RKO (cell line): ENCODE measurements at places on chromosomes 6 and 20.

- DNase-seq: no peak
Observed at GRCh38 chr6:68726337-68726736, 91.3 kb downstream of the ADGRB3 start.

GRCh38 chr6:2363211-2363610 lies 117.8 kb upstream of the GMDS start:
- no peak for DNase-seq

GRCh38 chr6:119978274-119978889 lies 628.8 kb upstream of the MAN1A1 start:
- peak; percentile 13 for DNase-seq

- no peak for DNase-seq
Observed at GRCh38 chr6:18216411-18216810, 47.9 kb downstream of the DEK start.

- DNase-seq: no peak
Observed at GRCh38 chr20:38809942-38810341, 4.4 kb downstream of the PPP1R16B start.

- no peak for DNase-seq
Observed at GRCh38 chr6:133671376-133671775, 217.5 kb upstream of the TCF21 start.

DNA sequence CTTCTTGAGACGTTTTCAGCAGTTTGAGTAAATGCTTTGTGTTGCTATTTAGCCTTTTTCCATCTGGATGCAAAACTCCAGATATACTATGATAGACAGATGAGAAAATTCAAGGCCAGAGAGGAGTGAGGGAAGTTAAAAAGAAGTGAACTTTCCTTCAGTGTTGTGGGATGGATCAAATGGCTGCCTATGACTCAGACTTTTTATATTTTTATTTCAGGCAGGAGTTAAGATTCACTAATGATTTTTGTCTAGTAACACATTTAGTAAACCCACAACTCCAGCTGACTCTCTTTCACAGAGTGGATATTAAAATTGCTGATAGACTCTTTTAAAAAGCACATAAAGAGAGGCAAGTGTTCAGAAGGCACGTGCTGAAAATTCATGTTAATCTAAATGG lies 23.2 kb upstream of the PTCHD4 start:
- DNase-seq: no peak

GRCh38 chr20:53901064-53901463 lies 169.3 kb downstream of the BCAS1 start:
- no peak for DNase-seq

- no peak for DNase-seq
Observed at GRCh38 chr20:56454754-56455153, 13.7 kb upstream of the RTF2 start.

- DNase-seq: no peak
Observed at GRCh38 chr6:9334979-9335378, 899.6 kb upstream of the SLC35B3 start.

DNA sequence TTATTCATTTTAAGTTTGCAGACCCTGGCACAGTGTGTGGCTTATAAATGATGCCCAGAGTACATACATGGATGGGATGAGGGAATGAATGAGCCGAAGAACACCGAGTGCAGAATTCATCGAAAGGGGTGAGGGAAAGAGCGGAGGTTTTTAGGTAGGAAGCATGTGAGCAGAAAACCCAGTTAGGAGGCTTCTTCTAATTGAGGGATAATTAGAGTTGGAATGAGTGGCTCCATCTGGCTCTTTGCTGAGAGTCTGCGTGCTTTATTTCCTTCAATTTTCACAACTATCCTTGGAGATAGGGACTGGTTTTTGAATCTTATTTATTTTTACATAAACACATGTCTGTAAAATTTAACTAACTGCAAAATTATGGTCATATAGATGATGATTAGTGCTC lies 150.7 kb downstream of the DOK5 start:
- no peak for DNase-seq

- DNase-seq: no peak
Observed at GRCh38 chr6:33018904-33019303, 9.5 kb upstream of the HLA-DOA start.

GRCh38 chr6:114377881-114378280 lies 35.1 kb upstream of the HS3ST5 start:
- no peak for DNase-seq

GRCh38 chr20:46206025-46206424 lies 87.9 kb downstream of the CD40 start:
- DNase-seq: peak; percentile 66

DNA sequence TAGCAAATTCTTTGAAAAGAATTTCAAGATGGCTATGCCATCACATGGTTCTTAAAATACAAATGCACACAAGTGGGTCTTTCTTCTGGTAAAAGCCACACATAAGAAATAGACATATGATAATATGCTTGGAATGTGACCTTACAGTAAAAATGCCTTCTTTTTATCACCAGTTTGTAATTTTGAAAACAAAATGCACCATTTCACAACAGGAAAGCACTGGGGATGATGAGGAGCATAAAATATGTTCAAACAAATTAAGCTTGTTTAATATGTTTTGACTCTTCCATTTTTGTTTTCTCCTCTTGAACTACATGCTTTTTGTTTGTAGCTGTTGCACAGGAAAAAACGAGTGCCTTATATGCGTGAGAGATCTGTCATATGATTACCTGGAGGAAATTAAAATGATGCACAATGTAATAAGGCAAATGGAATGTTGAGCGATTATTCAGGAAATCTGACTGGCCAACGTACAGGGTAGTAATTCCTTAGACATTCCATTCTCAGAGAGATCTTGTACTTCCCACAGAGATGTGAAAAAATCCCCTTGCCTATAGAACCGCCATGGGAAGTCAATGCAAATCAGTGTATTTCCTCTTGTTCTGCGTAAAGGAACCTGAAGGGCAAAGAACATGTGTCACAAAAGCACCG lies 911.6 kb downstream of the TFAP2A start:
- peak; percentile 36 for DNase-seq

DNA sequence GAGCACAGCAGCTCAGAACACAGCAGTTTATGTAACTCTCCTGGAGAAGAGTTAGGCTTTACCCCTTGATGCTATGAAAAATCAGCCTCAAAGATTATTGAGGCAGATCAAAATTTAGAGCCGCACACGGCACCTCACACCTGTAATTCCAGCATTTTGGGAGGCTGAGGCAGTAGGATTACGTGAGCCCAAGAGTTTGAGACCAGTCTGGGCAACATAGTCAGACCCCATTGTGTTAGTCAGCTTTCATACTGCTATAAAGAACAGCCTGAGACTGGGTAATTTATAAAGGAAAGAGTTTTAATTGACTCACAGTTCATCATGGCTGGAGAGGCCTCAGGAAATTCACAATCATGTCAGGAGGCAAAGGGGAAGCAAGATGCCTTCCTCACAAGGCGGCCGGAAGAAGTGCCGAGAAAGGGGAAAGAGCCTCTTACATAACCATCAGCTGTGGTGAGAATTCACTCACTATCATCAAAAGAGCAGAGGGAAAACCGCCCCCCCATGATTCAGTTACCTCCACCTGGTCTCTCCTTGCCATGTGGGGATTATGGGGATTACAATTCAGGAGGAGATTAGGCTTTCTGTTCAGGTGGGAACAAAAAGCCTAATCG lies 87.7 kb downstream of the SGK1 start:
- no peak for DNase-seq

- peak; percentile 65 for DNase-seq
Observed at GRCh38 chr20:36574366-36575135, 1.2 kb downstream of the TGIF2 start.

GRCh38 chr20:17565169-17565845 lies 4.6 kb upstream of the DSTN start:
- DNase-seq: no peak

DNA sequence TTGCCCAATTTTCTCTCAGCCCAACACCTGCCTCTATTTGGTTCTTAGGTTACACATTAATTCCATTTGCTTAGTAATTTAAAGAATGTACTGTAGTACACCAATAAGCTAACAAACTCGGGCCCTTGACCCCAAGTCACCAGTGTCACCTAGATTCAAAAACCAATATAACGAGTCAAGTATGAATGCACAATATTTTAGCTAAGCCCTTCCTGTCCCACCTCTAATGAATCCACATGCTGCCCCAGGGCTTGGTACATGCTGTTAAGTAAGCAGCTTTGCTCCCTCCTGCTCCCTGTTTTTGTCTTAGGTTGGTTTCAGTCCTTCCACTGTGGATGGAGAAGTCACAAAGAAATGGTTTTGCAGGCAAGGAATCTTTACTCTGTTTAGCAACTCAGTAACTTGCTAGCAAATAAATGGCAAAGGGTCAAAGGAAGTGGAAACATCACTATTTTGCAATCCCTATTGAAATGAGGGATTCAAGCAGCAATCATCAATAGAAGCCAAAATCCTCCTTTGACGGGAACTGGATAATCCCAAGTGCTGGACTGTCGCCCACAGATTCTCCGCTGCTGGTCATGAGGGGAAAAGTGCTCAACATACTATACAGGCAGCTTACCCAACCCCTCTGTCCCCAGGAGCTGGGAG lies 5.0 kb upstream of the MPC1 start:
- no peak for DNase-seq

- DNase-seq: no peak
Observed at GRCh38 chr6:41359617-41360313, 24.4 kb downstream of the NCR2 start.

GRCh38 chr6:55694148-55694547 lies 115.2 kb upstream of the HMGCLL1 start:
- no peak for DNase-seq

- no peak for DNase-seq
Observed at GRCh38 chr6:170135821-170136471, 154.9 kb downstream of the DLL1 start.

- DNase-seq: peak; percentile 23
Observed at GRCh38 chr6:20038410-20039204, 173.7 kb downstream of the MBOAT1 start.

DNA sequence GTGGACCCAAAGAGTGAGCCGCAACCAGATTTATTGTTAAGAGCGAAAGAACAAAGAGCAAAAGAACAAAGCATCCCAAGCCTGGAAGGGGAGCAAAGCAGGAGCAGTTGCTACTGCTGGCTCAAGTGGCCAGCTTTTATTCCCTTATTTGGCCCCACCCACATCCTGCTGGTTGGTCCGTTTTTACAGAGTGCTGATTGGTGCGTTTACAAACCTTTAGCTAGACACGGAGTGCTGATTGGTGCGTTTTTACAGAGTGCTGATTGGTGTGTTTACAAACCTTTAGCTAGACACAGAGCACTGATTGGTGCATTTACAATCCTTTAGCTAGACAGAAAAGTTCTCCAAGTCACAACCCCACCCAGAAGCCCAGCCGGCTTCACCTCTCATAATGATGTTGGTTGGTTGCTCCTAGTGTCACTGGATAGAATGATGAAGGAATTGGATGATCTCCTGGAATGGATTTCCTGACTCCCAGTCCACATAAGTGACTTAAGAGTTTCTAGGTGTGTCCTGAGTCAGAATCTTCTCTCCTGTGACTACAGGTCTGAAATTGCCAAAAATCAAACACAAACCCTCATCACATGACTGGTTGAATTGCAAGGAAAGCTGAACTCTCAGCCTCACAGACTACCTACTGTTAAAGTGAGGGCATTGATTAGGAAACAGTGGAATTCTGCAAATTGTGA lies 52.1 kb upstream of the CAP2 start:
- no peak for DNase-seq

- peak; percentile 3 for DNase-seq
Observed at GRCh38 chr6:11675601-11676000, 103.0 kb downstream of the ADTRP start.

- no peak for DNase-seq
Observed at GRCh38 chr20:25012616-25013189, 20.2 kb upstream of the APMAP start.

DNA sequence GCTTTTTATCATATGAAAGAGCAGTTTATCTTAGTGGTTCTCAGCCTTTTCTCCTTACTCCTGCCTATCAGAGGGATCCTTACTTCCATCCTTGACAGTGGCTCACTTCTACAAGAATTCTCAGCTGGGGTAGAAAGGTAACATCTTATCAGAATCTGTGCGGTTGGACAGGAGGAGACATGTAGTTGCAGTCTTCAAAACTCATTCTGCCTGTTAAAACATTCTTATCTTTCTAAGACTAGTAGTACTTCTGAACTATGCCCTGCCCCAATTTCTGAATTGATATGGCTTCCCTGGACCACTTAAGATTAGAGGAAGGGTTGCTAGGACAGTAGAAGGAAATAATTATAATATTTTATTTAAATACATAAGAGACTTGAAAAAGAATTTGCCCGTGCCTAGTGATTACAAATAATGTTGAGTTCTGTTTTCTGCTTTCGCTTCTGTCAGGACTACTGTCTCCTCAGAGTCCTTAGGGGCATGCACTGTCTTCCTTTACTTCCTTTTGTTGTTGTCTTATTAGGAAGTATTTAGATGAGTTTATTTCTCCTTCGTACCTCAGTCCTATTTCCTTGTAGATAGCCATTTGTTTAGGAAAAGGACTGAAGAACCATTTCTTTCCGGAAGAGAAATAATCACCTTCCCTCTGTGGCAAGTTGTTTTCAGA lies 24.9 kb downstream of the BLTP3A start:
- DNase-seq: no peak

DNA sequence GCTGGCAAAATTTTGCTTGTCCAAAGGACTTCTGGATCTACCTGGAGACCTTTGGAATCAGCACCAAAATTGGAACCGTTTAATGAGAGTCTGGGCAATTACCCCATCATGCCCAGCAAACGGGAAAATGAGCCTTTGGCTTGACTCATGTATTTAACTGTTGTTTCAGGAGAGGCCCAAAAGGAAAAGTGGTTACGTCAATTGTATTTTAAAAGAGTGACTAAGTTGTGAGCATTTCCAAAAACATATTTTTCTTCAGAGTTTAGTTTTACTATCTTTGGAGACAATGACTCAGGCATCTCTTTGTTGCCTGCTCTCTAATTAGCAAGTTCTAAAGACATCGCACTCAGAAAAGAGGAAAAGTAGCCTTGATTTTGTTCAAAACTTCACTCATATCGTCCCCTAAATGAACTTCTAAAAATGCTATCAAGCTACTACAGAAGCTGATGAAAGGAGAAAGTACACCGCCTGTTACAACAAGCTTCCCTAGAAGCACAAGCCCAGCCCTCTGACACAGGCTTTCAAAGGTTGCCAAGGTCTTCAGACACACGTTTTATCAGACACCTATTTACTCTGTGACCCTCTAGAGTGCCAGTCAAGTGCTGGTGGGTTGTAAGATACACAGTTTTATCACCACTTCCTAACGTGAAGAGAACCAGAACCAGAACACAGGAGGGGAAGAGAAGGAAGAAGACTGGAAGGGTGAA lies 146.2 kb downstream of the TBX18 start:
- DNase-seq: peak; percentile 28
